ENCODE measurements at places on chromosomes 1 and 21.

GRCh38 chr1:77273891-77274290 is 7.9 kb upstream of the AK5 start:
- peak; percentile 67 for DNase-seq

DNA sequence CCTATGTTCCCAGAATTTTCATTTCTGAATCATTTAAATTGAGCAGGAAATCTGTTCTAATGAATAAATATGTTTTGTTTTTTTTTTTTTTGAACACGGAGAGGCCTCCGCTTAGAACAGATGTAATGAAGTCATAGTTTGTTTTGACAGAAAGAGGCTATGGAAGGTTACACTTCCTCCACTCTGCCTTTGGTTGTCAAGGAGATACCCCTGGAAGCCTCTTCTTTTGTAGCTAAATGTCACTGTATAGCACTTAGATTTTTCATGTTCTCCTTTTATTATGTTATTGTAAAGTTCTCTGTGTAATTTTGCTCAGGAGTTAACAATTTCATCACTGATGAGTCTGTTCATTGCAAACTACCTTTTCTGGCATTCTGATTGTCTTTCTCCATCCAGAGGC is 22.7 kb upstream of the GNG12 start:
- peak; percentile 31 for DNase-seq

- DNase-seq: no peak
Measured at GRCh38 chr1:239633432-239633831, 247.1 kb downstream of the CHRM3 start.

DNA sequence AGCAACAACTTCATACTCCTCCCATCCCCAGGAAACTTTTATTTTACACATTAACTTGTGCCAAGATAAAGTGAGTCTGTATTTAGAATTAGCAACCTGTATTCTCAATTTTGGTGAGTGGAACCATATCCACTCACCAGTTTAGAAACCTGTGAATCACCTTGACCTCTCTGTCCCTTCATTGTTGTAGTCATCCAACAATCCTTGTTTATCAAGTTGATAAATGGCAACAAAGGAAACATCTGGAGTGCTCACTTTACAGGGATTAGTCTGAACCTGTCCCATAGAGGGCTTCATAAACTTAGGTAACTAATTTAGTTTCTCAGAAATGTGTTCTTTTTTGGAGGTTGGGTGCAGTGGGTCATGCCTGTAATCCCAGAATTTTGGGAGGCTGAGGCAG is 3.9 kb upstream of the CLSPN start:
- DNase-seq: no peak

DNA sequence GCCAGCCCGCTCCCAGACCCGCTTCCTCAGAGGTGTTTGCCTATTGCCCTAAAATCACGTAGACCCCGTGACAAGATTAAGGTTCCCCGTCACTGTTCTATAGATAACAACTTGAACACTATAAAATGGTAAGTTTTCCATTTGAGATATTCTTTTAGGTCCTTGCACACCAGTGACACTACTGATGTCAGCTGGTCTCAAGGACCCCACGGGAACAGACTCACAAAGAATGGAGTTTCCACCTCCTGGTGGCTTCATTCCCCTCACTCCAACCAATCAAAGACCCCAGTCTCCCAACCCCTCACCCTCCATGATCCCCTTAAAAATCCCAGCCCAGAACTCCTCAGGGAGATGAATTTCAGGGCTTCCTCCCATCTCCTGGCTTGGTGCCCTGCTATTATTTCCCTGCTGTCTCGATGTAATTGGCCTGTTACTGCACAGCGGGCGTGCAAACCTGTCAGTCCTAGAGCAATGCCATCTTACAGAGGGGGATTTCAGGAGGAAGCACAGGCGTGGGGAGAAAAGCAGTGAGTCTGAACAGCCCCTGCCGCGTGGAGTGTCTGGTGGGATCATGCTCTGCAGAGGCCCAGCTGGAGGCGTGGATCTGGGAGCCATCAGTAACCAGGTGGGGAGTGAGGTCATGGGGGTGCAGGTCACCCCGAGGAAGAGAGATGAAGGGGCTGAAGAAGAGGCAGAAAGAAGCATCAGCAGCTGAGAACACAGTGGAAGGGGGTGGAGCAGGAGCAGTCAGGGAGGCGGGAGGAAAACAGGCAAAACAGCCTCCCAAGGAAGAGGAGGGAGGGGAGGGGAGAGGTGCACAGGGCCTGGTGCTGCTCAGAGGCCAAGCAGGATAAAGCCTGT is 35.1 kb upstream of the LBR start:
- DNase-seq: no peak

DNA sequence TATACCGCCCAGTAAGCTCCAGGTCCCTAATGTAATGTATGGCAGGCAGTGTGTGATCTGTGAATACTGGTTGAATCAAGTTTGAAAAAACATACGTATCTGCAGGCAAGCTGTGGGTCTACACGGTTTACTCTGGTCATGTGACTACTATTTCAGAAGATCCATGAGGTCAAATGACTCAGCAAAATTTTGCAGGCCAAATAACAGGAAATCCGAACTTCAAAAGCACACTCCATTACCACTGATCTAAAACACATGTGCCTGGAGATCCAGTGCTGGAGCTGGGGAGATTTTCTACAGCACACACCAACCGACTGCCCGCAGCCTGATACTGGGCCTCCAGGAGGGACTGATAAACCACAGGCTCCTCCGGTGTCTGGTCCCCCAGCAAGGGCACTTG is 64.5 kb upstream of the SLC44A3 start:
- peak; percentile 94 for DNase-seq

GRCh38 chr1:201902198-201902597 is 13.5 kb downstream of the SHISA4 start:
- peak; percentile 46 for DNase-seq

GRCh38 chr1:29469457-29469856 is 233.1 kb downstream of the PTPRU start:
- DNase-seq: peak; percentile 12

DNA sequence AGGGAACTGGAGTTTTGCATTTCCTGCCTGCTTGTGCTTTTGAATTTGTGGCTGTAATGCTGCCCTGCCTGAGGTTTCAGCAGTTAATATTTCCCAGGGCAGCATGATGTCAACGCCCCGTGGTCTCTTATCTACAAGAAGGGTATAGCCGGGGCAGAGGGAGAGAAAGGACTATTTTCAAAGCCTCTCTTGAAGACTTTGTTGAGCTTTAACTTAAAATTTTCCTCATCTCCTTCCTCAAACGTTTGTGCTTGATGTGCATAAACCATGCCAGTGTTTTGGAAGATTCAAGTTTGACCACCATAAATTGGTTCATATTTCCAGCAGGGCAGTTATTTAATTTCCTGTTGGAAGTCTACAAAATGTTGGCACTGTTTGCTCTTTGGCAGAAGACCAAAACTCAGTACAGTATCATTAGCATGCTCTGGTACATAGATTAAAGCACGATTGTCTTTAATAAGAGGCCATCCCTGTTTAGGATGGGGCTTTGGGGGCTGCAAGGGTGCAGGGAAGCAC is 43.4 kb downstream of the ROR1 start:
- DNase-seq: peak; percentile 76

GRCh38 chr21:26920055-26920454 is 46.8 kb downstream of the ADAMTS5 start:
- DNase-seq: no peak

DNA sequence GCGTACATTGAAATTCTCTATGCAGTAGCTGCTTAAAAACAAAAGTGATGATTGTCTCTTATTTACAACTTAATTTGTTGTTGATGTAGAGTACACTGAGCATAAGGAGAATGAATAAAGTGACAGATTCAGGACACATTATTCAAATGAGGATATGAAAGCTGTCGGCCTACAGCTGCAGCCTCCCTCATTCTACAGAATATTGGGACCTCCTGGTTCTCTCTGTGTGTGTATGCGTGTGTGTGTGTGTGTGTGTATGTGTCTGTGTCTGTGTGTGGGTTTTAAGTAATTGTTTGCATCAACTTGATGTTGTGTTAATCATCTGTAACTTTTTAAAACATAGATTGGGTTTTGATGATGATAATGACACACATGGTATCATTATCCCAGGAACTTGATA is 17.9 kb downstream of the PROX1 start:
- no peak for DNase-seq

- peak; percentile 51 for DNase-seq
Measured at GRCh38 chr1:39196244-39197215, 8.0 kb upstream of the MACF1 start.

GRCh38 chr21:23886828-23887724 is 1720.2 kb downstream of the MRPL39 start:
- no peak for DNase-seq

- DNase-seq: no peak
Measured at GRCh38 chr1:30437059-30437576, 286.3 kb downstream of the MATN1 start.

DNA sequence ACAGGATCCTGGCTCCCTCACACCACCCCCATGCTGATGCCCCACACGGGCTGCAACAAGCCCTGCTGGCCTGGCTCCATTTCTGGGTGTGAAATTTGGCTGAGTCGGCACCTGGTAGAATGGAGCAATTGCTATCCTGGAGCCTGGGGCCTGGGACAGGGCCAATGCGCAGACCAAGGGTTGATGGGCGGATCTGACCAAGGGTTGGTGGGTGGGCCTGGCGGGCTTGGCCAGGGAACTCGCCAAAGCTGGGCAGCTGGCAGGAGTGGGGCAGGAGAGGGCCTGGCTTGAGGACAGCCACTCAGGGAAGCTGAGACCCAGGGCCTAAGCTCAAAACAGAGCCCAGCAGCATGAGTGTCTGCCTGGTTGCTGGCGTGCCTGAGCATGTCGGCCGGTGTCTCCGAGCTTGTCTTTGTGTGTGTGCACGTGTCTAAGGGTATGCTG is 70.9 kb upstream of the POU3F1 start:
- no peak for DNase-seq

Data from amniotic epithelial cell (primary cell).